Esophagus muscularis mucosa (tissue), 4 donors: ENCODE measurements at places on chromosomes 2 and 18. TPM values are rescaled to one million over a fixed set of nuclear protein-coding genes. Genes with fewer than 3 reads are reported as not detected.

DNA sequence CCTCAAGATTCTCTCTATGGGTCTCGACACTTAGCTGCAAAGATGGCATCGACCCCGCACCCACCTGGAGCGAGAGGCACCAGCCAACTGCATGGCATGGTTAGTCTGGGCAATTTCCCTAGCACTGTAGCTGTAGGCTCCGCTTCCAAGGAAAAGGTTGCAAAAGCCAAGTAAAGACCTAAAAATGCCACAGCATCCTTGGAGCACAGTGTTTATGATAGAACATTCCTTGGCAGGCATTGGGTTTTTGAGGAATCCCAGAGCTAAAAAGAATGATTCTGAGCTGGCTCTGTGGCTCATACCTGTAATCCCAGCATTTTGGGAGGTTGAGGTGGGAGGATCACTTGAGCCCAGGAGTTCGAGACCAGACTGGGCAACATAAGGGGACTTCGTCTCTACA is 22.9 kb downstream of the QPCT start:
- no peak for DNase-seq

- DNase-seq, result peak; percentile 39
Measured at GRCh38 chr2:175626796-175627195, 375.3 kb downstream of the LNPK start.

The GRP gene
- total RNA-seq, result 0.98 TPM

The SNTG2 gene
- total RNA-seq, result 3.8 TPM

- DNase-seq, result peak; percentile 89
Measured at GRCh38 chr2:109348671-109349502, 219.9 kb downstream of the SH3RF3 start.

GRCh38 chr18:24914685-24915084 is 437.3 kb downstream of the ZNF521 start:
- peak; percentile 87 for DNase-seq

The PIEZO2 gene
- 5.2 TPM for total RNA-seq

GRCh38 chr18:10274301-10274700 is 180.1 kb upstream of the APCDD1 start:
- no peak for DNase-seq

GRCh38 chr2:219831957-219832356 is 204.5 kb downstream of the SLC4A3 start:
- DNase-seq, result no peak

GRCh38 chr18:3450012-3450798 is at the start of gene TGIF1:
TSS of gene TGIF1 (plus strand) at chr18:3450172. CDS start at chr18:3450490, 318 bp downstream.
- DNase-seq, result peak; percentile 95

- DNase-seq, result no peak
Measured at GRCh38 chr2:120236316-120236715, 13.1 kb upstream of the TMEM185B start.

GRCh38 chr2:55720417-55720816 is 26.8 kb upstream of the PNPT1 start:
- no peak for DNase-seq

DNA sequence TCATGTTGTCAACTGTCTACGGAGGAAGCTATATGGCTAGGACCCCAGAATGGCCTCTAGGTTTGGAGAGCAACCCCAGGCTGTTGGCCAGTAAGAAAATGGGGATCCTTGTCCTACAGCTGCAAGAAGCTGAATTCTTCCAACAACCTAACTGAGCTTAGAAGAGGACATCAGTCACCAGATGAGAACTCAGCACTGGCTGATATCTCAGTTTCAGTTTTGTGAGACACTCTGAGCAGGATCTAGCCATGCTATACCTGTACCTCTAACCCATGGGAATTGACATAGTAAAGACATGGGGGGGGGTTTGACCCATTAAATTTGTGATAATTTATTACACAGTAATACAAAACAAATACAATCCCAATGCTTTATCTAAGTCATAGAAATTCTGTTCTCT is 312.5 kb downstream of the ERBB4 start:
- no peak for DNase-seq

- no peak for DNase-seq
Measured at GRCh38 chr2:210195101-210195852, 24.1 kb upstream of the KANSL1L start.

GRCh38 chr2:150733051-150733618 is 245.7 kb upstream of the RND3 start:
- no peak for DNase-seq

GRCh38 chr2:12119841-12120240 is 373.4 kb downstream of the LPIN1 start:
- DNase-seq, result no peak

The SGPP2 gene
- total RNA-seq, result 0.42 TPM

DNA sequence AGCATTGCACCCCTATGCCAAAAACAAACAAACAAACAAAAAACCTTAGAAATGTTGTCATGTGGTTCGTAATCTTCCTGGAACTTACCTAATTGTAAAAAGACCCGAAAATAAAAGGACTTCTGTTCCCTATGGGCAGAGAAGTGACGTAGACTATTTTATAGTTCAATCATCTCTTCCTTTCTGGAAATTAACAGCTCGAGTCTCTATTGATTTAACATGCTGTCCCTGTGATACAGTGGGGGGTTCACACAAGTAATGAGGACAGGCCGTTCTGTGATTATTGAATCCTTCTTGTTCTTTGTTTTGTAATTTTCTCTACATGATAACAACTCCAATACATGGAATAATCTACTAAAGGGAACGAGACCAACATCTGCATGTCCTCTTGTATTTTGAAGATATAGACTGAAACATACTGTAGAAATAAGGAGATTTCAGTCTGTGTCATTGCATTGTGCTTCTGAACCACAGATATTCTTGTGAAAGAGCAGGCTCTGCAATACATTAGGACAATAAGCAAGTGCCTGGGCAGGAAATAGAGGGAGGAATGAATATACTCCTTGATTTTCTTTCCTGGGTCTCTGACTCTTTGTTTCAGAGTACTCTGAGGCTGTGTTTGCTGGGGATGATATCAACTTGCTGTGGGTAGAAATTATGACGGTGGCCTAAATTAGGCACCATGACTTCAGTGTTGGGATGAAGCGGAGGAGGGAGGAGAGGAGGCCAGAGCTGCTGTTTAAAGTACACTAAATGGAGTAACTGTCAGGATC is 65.7 kb upstream of the PPM1B start:
- no peak for DNase-seq

The SLC11A1 gene
- total RNA-seq, result 9.3 TPM

DNA sequence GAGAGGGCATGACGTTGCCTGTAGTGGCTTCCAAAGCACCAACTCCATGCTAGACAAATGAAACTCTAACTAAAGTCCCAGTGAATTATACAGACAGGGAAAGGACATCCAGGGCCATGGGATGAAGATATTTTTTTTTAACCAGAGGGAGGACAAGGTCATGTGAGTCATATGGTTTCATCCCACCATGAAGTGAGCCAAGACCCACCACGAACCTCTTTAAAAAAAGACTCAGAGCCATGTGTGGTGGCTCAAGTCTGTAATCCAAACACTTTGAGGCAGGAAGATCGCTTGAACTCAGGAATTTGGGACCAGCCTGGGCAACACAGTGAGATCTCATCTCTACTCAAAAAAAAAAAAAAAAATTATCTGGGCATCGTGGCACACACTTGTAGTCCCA is 115.2 kb downstream of the LIPG start:
- DNase-seq, result no peak

The ALPP gene
- total RNA-seq, result 0.06 TPM

The SLC9A4 gene
- not detected for total RNA-seq

- no peak for DNase-seq
Measured at GRCh38 chr2:202149936-202150335, 76.9 kb downstream of the KIAA2012 start.

DNA sequence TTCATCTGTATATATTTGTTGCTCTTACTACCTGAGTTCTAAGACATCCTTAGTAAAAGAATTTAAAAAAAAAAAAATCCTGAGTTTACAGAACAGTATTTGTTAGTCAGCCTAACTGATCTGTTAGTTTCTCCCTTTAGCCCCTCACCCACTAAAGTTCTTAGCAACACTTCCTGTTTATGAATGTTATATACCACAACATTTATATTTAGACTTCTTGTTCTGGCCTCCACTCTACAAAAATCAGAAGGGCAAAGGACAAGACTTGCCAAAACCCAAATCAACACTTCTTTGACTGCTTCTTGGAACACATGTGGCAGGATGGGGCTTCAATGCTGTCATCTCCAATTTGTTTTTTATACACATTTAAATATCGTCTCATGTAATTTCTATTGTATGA is 71.1 kb downstream of the MGAT5 start:
- no peak for DNase-seq
